ENCODE measurements at places on chromosomes 1 and 21.
A peak's percentile ranks its signal among the peaks of the same experiment; 100 is the strongest.

DNA sequence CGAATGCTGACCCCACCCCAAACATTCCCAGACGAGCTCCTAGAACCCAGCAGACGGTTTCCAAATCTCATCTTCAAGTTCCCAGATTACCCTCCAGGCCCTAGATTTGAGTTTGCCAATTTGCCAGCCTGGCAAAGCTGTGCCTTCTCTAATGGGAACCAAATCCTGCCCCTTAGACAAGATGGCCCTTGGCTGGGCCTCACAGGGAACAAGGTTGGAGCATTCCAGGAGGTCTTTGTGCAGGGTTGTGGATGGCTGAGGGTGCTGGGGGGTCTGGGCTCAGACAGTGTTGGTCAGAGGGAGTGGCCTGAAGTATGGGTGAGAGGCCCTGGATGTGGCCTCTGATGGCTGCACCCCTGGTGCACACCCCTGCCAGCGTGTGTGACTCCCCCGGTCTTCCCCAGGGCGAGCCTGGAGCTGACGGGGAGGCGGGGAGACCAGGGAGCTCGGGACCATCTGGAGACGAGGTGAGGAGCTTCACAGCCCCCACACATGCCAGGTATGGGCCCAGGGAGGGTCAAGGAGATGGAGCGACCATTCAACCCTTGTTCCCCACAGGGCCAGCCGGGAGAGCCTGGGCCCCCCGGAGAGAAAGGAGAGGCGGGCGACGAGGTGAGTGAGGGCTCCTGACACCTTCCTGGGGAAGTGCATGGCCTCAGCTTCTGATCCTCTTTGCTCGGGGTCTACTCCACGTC is 10.2 kb downstream of the COL6A1 start:
- no peak for DNase-seq

- no peak for DNase-seq
Measured at GRCh38 chr1:42684139-42684538, 1.9 kb downstream of the YBX1 start.

DNA sequence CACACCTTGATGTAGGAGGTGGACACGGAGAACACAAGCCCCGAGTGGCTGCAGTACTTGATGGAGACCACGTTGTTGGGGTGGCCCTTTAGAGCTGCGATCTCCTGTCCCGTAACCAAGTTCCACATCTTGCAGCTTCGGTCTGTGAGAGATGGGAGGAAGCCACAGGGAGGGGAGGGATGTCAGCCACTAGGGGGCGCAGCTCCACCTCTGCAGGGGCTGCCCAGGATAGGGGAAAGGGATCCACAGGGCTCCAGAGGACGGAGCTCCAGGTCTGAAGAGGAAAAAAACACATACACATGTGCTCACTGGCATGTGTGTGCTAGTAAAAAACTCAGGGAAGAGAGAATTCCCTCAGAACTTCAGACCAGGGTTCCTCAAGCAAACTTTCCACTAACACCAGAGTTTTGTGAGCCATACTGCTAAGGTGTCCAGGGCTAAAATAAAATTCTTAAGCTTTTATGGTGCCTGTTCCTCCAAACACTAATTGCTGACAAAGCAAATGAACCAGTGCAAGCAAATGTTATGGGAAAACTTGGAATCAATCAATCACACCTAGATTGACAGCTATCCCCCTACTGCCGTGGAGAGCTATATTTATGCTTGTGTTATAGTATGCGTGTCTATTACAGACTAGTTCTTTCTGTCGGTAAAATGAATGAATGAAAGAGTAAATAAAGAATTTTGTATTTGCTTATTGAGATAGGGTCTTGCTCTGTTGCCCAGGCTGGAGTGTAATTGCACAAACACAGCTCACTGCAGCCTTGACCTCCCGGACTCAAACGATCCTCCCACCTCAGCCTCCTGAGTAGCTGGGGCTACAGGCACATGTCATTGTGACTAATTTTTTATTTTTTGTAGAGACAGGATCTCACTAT is 43.7 kb downstream of the KIF21B start:
- DNase-seq = peak; percentile 60

DNA sequence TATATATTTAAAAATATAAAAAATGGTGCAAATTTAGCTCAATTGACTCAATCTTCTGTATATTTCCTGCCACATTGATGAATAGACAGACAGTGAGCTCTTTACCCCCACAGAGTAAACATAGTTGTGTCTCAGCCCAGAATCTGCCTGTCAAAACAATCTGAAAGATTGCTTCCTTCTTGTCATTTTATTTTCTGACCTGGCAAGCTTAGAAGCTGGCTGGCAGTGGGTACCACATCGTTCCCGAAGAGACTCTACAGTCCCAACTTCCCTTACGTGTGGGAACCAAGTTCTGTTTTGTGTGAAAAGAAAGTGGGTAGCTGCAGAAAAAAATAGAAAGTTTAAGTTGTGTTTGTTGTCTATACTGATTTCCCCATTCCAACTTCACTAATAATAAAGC is 629.3 kb upstream of the NEGR1 start:
- no peak for DNase-seq

DNA sequence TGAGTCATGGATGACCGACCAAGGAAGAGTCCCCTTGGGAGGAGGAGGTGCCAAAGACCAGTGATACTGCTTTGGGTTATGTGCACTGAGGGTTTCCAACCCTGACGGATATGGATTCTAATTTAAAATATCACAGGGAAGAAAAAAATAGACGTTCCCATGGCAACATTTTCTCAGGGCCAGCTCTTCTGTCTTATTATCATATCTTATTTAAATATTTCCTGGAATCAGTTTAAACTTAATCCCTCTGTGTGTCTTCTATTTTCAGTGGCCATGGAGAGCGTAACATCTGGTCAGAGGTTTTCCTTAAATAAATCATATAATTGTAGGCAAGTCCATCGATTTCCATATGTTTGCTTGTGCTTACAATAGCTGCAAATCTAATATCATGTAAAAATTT is 205.4 kb upstream of the FMN2 start:
- DNase-seq = no peak

DNA sequence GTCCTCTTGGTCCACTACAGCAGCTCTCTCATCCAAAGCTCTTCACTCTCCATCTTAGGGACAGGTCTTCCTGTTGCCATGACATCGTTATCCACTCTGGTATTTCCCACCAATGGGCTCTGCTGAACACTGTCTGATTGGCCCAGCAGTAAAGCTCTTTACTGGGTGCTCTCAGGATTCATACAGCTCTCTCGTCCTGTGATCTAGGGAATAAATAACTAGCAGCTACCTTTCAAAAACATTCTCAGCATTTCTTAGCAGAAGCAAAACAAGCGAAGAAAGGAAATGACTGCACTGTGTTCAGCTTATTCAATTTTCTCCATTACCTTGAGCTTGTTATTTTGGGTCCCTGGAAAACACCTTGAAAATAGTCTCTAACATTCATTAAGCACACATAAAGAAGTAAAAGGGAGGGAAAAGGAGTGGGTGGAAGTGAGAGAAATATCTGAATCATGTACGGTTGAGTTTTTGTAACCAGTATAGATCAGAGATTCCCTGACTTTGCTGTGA is 163.4 kb upstream of the SGIP1 start:
- DNase-seq = no peak

GRCh38 chr21:32101277-32101676 is 177.6 kb downstream of the MIS18A start:
- DNase-seq = no peak

DNA sequence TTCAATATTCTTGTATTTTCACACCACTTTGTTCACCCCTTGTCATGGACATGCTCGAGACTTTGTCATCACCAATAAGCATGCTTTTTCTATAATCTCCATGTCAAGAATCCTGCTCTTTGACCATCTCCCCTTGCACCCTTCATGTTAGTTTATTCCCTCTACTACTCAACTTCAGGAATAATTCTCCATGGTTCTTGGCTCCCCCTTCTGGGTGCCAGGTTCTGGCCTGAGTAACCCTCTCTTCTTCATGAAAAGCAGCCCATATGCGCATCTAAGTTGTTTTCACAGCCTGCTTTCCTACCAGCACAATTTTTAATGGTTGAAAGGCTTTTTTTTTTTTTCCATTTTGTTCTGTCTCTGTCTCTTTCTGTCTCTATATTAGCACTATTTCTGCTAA is 160.7 kb downstream of the LEPR start:
- no peak for DNase-seq

DNA sequence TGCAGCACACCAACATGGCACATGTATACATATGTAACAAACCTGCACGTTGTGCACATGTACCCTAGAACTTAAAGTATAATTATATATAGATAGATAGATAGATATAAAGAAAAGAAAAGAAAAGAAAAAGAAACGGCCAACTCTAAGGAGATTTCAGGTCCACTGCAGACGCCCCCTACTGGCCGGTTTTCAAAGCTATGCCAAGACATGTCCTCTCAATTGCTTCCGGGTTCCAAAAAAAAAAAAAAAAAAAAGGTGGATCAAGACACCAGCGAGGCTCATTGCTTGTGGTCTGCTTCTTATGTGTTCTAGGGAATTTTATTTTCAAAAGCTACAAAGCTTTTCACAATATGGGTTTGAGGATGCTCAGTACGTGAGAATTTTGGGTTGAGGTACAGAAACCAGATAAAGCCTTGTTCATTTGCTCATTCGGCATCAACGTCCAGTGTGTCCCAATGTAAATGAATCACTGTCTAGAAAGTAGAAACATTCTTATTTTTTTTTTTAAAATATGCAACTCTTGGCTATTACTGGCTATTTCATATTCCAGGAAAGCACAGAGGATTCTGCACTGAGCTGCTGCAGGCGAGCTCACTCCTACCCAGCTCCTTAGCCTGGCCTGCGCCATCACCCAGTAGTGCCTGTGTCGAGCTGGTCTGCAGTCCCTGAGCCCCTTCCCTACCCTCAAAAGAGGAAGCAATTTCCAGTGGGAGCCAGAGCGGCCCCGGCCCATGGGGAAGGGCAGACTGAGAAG is 643.0 kb downstream of the KIF26B start:
- DNase-seq = no peak

DNA sequence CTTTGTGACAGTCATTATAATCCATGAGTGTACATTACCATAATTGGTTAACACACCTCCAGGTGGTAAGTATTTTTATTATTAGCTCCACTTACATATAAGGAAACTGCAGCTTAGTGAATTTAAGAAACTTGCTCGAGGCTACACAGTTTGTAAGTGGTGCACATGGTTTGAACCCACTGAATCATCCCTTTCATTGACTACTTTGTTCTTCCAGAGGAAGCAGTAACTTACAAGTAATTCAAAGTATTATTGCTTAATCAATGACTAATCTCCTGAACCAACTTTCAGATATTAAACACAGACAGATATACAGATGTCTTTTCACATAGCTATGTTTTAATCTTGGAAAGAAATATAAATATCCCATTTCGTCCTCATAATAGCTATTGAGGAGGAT is 18.7 kb upstream of the CLDN8 start:
- no peak for DNase-seq

GRCh38 chr21:44975720-44976555 is 36.1 kb downstream of the SLX9 start:
- DNase-seq = no peak

DNA sequence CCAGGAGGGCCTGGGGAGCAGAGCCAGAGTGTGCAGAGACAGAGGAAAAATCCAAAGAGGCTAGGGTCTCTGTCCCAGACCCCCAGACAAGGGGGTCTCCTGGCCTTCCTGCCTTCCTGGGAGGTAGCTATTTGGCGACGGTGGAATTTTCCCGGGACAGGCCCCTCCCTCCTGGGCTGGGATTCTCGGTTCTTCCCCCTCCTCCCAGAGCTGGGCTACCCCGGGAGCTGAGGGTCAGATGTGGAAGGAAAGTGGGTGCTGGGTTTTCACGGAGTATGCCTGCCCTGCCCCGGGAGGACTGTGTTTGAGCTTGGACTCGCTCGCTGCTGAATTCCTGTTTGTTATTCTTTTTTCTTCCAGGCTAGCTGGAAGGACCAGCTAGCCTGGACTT is 759 bp downstream of the AMPD2 start:
- no peak for DNase-seq

GRCh38 chr1:45097079-45097478 is 85.0 kb downstream of the UROD start:
- DNase-seq = no peak
